ENCODE measurements at places on chromosomes 6 and 20. TPM values are rescaled to one million over a fixed set of nuclear protein-coding genes. Genes with fewer than 3 reads are reported as not detected.

- no peak for DNase-seq
Observed at GRCh38 chr6:109428889-109429477, 11.4 kb downstream of the PPIL6 start.

GRCh38 chr6:169249057-169249456, 4.6 kb downstream of the THBS2 start:
- no peak for DNase-seq

DNA sequence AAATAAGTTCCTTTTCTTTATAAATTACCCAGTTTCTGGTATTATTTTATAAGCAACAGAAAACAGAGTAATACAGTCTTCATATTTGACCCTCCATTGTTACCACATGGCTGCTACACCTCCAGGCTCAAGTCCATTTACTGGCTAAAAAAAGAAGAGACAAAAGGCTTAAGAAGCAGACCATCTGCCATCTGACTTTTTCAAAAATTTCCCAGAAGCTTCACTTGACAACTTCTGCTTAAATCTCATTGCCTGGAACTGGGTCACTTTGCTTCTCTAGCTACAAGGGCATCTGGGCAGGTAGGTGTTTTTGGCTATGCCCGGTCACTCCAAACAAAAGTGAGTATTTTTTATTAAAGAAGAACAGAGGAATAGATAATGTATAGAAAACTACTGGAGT, 118.0 kb downstream of the GRM1 start:
- DNase-seq: no peak

DNA sequence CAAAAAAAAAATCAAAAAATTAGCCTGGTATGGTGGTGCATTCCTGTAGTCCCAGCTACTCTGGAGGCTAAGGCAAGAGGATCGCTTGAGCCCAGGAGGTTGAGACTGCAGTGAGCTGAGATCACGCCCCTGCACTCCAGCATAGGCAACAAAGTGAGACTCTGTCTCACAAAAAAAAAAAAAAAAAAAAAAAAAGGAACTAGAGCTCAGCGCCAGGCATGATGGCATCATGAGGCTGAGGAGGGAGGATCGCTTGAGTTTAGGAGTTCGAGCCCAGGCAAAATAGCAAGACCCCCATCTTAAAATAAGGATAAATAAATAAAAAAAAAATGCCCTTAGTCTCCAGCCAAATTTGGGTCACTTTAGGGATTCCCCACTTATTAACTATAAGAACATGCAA, 40.4 kb upstream of the PIM1 start:
- no peak for DNase-seq

DNA sequence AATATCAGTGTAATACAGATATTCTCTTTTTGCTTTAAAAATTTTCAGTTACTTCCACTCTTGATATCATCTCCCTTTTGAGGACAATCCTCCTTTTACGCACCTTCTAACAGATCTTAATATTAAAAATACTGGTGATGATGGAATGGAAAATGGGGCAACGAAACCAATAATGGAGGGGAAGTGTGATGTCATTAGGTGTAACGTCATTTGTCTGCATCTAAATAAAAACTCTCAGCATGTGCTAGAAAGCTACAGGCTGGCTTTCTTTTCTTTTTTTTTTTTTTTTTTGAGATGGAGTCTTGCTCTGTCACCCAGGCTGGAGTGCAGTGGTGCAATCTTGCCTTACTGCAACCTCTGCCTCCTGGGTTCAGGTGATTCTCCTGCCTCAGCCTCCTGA, 66.5 kb downstream of the IYD start:
- DNase-seq: no peak

NRSN1 gene
- not detected for total RNA-seq

TAF4 gene
- 19.6 TPM for total RNA-seq

RWDD1 gene
- total RNA-seq: 37.4 TPM

FAM50B gene
- 13.1 TPM for total RNA-seq

STX11 gene
- 49.6 TPM for total RNA-seq
